H9 (cell line): ENCODE measurements at places on chromosomes 11 and 22.

DNA sequence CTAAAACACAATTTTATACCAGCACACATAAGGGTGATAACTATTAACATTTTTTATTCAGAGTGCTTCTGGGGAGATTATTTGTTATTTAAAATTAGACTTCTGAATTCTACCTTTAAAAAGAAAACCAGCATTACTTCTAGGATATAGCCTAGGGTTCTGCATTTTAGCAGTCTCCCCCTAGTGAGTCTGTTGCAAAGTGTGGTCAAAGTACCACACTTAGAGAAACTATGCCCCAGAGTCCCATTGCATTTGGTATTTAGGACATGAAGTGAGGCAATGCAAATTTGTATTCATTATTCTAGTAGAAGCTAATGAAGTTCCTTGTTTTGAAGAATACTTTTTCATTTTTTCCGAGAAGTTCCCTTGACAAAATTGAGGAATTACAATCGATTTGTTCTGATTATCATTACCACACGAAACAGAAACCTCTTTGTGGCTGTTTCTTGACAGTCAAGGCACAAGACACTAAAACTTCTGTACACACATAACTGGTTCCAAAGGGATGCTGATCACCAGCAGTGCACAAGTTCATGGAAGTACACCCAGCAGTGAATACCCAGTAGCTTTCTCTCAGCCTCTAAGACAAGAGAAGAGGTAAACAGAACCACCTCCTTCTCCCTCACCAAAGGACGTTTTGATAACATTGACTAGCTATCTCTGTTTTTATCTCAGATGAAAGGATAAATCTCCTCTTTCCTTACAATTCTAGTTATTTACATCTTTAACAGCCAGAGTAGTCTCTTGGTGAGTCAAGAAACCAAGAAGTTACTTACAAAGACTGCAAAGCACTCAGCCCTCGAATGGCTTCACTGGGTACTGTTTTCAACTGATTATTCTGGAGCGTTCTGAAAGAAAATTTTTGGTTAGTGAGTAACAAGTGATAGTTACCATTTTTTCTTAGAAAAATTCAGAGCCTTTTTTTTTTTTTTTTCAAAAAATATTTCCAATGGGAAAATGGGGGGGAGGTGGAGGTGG lies 27.6 kb upstream of the CCDC34 start:
- H3K4me1 ChIP-seq: peaks cover 6% of the 10 kb centered on the region
- DNase-seq: no peak
- H3K36me3 ChIP-seq: peaks cover 28% of the 10 kb centered on the region
- H3K27me3 ChIP-seq: no peaks in the 10 kb centered on the region

- peaks cover 8% of the 10 kb centered on the region for H3K4me1 ChIP-seq
- H3K4me3 ChIP-seq: no peak overlapping the region
- no peak overlapping the region for H3K27ac ChIP-seq
- no peaks in the 10 kb centered on the region for H3K36me3 ChIP-seq
Observed at GRCh38 chr11:27673979-27674663, 26.1 kb downstream of the BDNF start.

GRCh38 chr11:64146036-64146955 lies 19.6 kb downstream of the MACROD1 start:
- H3K27ac ChIP-seq: no peak overlapping the region
- H3K4me3 ChIP-seq: no peak overlapping the region
- no peaks in the 10 kb centered on the region for H3K4me1 ChIP-seq
- DNase-seq: peak; percentile 82

DNA sequence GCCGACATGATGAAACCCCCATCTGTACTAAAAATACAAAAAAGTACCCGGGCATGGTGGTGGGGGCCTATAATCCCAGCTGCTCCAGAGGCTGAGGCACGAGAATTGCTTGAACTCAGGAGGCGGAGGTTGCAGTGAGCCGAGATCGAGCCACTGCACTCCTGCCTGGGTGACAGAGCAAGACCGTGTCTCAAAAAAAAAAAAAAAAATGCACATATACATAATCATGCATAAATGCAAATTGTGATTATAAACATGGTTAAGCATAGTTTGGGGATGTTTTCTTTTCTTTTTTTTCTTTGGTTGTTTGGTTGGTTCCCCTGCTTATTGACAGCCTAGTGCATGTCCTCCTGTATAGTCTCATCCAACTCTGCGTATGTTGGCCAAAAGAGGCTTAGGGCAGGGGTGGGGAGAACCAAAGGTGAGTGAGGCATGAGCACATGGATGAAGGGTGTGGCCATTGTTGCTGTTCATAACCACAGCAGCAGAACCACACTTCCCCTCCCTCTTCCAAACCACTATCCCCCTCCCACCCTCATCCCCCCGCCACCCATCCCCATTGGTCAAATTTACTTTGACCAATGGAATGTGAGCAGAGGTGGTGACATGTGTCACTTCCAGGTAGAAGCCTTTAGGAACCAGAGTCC lies 6.9 kb upstream of the VPS37C start:
- no peak overlapping the region for H3K27ac ChIP-seq
- no peaks in the 10 kb centered on the region for H3K27me3 ChIP-seq
- no peaks in the 10 kb centered on the region for H3K4me1 ChIP-seq

DNA sequence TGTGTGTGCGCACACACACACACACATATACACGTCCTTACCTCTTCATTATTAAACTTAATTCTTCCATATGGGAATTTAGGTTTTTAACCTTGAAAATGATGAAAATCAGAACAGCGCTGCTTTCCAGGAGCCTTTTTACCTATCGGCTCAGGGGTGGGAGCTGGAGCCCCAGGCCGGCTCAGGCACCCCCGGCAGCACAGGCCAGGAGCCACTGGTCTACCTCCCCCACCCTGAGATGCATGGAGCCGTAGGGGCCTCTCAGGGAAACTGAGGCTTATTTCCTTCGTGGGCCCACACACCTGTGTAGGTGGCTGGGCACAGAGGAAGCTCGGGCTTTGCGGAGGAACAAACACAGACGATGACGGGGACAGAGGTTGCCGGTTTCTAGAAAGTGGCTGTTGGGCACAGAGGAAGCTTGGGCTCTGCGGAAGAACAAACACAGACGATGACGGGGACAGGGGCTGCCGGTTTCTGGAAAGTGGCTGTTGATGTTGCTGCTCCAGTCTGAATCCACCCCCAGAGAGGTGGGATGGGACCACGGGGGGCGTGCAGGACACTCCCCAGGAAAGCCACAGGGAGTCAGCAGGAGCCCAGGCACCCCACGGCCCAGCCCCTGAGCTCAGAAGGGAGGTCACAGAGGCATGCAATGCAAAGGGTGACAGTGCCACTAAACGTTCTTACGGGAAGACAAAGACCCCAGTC lies 149.4 kb downstream of the BRD1 start:
- H3K36me3 ChIP-seq: no peaks in the 10 kb centered on the region
- H3K27me3 ChIP-seq: no peaks in the 10 kb centered on the region
- no peaks in the 10 kb centered on the region for H3K4me1 ChIP-seq
- no peak overlapping the region for H3K4me3 ChIP-seq
- peak; percentile 12 for DNase-seq

DNA sequence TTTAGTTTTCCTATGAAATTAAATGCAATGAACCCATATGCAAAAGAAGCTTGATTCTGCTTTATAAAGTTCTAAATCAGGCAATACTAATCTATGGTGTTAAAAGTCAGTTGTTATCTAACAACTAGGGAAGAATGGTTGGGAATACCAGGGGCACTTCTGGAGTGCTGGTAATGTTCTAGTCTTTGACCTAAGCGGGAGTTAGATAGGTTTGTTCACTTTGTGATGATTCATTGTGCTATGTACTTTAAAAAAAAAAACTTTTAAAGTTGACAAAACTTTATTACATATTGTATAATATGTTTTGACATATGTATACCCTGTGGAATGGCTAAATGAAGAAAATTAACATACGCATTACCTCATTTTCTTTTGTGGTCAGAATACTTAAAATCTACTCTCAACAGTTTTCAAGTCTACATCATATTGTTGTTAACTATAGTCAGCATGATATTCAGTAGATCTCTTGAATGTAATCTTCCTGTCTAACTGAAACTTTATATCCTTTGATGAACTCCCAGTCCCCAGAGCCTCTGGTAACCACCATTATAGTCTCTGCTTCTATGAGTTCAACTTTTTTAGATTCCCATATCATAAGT lies 39.2 kb downstream of the BIRC2 start:
- H3K27me3 ChIP-seq: no peaks in the 10 kb centered on the region
- no peak overlapping the region for H3K4me3 ChIP-seq
- no peak for DNase-seq
- H3K4me1 ChIP-seq: no peaks in the 10 kb centered on the region

DNA sequence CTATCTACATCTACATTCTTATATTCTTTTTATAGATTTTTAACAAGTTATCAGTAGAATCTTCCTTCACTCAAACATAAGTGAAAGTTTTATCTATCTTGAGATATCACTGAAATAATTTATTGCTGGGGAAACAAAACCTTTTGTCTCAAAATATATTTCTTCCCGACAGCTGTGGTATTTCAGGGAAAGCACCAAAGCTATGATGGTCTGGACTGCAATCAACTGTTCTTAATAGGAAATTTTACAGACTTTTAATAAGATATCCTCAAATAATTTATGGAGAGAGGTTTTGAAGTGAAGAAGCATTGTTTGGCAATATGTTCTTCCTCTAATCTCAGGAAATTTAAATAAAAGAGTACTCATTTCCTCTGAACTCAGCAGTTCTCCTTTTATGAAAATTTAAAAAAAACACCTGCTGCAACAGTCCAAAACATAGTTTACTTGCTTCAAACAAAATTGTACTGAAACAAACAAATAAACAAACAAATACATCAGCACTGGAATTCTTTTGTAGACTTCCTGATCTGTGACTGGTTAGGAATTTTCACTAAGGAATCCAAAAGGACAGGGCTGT lies 33.9 kb upstream of the EIF3M start:
- no peak overlapping the region for H3K27ac ChIP-seq
- no peak overlapping the region for H3K4me3 ChIP-seq
- H3K4me1 ChIP-seq: no peaks in the 10 kb centered on the region
- H3K36me3 ChIP-seq: no peaks in the 10 kb centered on the region
- H3K27me3 ChIP-seq: no peaks in the 10 kb centered on the region

DNA sequence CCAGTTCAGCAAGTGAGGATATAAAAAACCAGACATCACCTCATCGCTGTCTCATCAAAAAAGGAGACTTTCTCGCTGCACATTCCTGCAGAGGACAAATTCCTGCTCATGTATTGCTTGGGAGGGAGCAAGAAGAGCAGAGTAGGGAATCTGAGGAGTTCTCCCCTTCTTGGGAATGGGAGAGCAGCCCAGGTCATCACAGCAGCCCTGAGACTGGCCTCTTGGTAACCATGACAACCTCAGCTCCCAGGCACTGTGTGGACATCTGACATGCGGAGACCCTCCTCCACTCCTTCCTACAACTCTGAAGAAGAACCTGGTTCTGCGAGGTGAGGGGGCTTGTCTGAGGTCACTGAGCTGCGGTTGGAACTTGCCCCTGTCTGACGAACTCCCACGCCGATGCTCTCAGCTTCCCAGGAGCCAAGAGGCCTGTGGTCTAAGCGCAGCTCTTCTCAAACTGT lies 17.9 kb downstream of the RFPL1 start:
- H3K27me3 ChIP-seq: no peaks in the 10 kb centered on the region
- H3K27ac ChIP-seq: no peak overlapping the region
- no peaks in the 10 kb centered on the region for H3K36me3 ChIP-seq

- no peaks in the 10 kb centered on the region for H3K27me3 ChIP-seq
- DNase-seq: no peak
- H3K36me3 ChIP-seq: no peaks in the 10 kb centered on the region
- no peaks in the 10 kb centered on the region for H3K4me1 ChIP-seq
Observed at GRCh38 chr11:114278342-114279065, 17.7 kb upstream of the NNMT start.

DNA sequence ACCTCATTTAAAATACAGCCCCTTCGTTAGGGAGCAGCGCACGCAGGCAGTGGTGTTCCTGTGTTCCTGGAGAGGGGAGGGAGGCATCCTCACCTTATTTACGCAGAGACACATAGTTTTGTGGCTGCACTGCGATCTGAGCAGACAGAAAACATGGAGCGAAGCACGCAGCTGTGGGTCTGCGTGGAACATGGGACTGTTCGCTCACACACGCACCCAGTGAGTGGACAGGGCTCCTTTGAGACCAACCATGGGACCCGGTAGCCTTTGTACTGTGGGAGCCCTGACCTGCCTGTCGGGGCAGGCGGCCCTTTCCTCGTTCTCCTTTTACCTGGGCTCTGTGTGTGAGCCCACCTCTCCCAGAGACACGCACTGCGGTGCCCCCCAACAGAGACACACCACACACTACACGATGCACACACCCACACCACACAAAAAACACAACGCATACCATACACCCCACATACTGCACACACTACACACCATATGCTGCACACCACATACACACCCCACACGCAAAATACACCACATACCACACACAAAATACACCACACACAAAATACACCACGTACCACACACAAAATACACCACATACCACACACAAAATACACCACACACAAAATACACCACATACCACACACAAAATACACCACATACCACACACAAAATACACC lies 1245.7 kb downstream of the BRD1 start:
- H3K27me3 ChIP-seq: no peaks in the 10 kb centered on the region
- no peaks in the 10 kb centered on the region for H3K4me1 ChIP-seq
- H3K4me3 ChIP-seq: no peak overlapping the region

DNA sequence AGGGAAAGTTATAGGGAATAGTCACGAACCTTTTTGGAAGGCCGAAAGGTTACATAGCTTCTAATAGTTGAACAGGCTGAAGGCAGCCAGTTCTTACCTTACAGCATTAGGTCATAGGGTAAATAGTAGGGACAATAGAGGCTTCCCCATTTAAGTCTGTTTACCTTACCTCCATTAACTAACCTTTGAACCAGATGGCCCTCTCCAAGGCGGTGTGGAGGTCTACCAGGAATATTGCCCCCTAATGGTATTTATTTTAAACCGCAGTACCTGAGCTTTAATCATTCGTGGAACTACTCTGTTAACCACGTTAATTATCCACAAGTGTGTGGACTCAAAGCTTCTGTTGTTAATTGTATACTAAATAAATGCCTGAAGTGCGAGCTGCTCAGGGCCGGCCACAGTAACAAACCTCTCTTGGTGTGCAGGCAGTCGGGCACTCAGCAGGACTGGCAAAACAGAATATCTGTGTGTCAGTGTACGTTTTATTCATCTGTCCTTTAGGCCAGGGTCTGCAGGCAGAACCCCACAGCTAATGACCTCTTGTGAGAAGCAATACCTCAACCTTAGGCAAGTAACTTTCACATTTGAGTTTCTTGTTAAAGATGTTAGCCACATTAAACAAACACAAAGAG lies 81.7 kb downstream of the PRCP start:
- no peak overlapping the region for H3K27ac ChIP-seq
- H3K4me3 ChIP-seq: no peak overlapping the region
- H3K36me3 ChIP-seq: peaks cover 2% of the 10 kb centered on the region; the same call in 1 of the 3 replicates
- H3K4me1 ChIP-seq: peaks cover 4% of the 10 kb centered on the region; the same call in 1 of the 2 replicates
- DNase-seq: no peak
- no peaks in the 10 kb centered on the region for H3K27me3 ChIP-seq

DNA sequence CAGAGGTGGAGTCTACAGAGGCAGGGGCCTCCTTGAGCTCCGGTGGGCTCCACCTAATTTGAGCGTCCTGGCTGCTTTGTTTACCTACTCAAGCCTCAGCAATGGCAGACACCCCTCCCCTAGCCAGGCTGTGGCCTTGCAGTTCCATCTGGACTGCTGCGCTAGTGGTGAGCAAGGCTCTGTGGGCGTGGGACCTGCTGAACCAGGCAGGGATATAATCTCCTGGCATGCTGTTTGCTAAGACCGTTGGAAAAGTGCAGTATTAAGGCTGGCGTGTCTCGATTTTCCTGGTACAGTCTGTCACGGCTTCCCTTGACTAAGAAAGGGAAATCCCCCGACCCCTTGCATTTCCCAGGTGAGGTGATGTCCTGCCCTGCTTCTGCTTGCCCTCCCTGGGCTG lies 77.7 kb downstream of the GDPD4 start:
- H3K27me3 ChIP-seq: no peaks in the 10 kb centered on the region
- H3K36me3 ChIP-seq: no peaks in the 10 kb centered on the region
- no peak overlapping the region for H3K4me3 ChIP-seq
- H3K4me1 ChIP-seq: no peaks in the 10 kb centered on the region
- DNase-seq: no peak
